ENCODE measurements at places on chromosomes 16 and 17.

- no peak for DNase-seq
These were observed 222.7 kb downstream of the HS3ST4 start for GRCh38 chr16:25914357-25914962.

DNA sequence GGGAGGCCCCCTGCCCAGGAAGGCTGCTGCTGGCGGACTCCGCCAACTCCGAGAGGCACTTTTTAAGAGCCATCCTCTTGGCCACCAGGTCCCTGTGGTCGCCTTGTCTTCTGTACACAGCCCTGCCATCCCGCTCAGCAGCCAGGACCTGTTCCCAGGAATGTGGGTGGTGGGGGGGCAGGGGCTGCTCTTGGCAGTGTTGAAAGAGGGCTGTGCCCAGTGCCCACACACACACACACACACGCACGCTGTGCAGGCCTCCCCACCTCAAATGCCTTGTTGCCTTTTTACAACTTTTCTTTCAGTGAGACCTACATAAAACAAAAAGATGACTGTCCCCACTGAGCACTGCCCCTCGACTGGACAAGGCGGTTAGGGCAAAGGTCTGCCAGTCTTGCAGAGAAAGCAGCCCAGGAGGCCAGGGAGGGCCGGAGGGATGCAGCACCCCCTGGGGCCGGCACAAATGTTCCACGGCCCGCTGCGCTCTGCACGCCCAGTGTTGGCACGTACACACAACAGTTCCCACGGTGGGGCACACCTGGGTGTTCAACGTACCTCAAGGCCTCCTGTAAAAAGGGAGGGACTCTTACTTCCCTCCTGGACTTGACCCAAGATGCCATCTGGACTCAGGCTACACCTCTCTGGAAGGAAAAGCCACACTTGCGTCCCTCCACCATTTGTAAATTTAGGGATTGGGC is 18.5 kb upstream of the PITPNA start:
- DNase-seq, result no peak

GRCh38 chr16:72132726-72133125 is 39.1 kb downstream of the DHX38 start:
- DNase-seq, result no peak

DNA sequence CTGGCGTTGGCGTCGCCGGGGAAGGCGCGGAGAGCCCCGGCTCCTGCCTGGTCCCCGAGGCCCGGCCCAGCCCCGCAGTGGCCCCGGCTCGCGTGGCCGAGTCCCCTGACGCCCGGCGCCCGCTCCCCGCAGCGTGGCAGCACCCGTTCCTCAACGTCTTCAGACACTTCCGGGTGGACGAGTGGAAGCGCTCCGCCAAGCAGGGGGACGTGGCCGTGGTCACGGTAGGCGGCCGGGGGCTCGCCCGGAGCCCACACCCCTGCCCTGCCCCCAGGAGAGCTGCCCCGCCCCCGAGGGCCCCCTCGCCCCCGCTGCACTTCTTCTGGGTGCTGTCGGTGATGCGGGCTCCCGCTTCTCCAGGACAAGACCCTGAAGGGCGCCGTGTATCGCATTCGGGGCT is 466 bp downstream of the WDR90 start:
- no peak for DNase-seq

DNA sequence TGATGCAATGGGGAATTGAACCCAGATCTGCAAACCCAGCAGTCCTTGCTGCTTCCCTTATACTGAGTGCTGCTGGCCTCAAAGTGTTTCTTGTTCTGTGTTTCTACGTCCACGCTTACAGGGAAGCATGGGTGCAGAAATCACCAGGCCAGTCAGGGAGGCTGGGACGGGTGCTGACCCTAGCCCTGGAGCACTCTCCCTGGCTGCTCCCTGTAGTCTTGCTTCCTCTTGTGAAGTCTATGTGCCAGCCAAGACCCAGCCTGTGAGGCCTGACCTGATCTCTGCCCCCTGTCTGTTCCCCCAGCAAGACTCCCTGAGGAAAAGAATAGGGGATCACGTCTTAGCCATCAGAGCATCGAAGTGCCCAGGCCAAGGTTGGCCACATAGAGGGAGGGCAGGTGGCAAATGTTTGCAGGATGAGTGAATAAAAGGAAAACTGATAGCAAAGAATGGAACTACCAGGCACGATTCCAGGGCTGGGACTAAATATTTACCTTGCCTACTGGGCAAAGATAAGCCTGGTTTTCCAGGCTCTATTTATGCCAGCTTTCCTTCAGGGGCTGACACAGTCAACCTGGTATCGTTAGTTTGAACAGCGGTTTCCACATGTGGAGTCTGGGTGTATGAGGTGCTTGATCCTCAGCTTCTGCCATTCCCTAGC is 41.2 kb upstream of the RHOT1 start:
- no peak for DNase-seq

- DNase-seq, result no peak
These were observed 172.8 kb downstream of the RBFOX3 start for GRCh38 chr17:79438058-79438457.

- no peak for DNase-seq
These were observed 4.0 kb downstream of the SRCIN1 start for GRCh38 chr17:38601539-38602351.

DNA sequence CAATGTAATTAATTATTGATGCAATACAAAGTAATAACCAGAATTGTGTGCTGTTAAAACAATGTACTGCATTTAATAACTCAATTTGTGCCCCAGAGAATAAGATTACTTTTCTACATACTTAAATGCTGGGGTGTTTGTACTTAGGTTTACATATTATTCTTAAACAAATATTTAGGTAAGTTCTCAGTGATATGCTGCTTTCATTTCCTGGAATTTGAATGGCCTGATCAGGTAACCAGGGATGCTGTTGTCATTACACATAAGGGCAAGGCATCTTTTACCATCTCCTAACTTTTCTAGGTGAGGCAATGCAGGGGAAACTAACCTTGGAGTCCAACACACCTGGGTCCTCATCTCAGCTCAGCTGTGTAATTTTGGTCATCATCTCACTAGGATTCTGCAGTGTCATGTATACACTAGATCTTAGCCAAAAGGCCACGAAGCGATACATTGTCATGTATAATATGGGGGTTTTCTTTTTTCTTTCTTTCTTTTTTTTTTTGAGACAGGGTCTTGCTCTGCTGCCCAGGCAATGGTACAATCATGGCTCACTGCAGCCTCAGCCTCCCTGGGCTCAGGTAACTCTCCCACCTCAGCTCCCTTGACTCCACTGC is 45.2 kb downstream of the MYO1D start:
- no peak for DNase-seq

DNA sequence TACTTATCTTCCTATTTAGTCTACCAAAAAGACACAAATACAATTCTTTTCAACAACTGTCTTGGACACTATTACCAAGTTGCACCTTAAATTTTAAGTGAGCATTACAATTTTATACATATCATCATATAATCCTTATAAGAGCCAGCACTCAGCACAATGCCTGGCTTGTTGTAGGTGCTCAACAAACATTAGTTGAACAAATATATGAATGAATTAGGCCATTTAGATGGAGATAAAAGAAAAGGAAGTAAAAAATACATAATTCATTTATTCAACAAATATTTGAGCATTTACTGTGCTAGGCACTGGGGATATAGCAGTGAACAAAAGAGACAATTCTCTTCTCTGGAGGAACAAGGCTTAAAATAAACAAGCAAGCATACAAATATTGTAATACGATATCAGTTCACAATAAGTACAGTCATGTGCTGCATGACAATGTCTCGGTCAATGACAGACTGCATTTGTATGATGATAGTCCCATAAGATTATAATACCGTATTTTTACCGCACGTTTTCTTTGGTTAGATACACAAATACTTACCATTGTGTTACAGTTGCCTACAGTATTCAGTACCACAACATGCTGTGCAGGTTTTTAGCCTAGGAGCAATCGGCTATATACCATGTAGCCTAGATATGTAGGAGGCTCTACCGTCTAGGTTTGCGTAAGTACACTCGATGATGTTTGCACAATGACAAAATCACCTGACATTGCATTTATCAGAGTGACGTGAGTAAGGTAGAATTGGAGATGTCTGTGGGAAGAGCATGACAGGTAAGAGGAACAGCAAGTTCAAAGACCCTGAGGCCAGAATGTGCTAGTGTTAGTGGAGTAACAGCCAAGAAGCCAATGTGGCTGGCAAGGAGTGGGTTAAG is 86.4 kb upstream of the HS3ST2 start:
- no peak for DNase-seq

- no peak for DNase-seq
These were observed 25.8 kb downstream of the TRIM16 start for GRCh38 chr17:15658296-15658695.

All from stimulated activated effector memory CD8-positive, alpha-beta T cell treated with anti-CD3 and anti-CD28 coated beads, Interleukin-12 subunit alpha, Interleukin-12 subunit beta, amount 100 ng/mL, for 72 hours (primary cell).